ENCODE measurements at places on chromosomes 3 and 15.

DNA sequence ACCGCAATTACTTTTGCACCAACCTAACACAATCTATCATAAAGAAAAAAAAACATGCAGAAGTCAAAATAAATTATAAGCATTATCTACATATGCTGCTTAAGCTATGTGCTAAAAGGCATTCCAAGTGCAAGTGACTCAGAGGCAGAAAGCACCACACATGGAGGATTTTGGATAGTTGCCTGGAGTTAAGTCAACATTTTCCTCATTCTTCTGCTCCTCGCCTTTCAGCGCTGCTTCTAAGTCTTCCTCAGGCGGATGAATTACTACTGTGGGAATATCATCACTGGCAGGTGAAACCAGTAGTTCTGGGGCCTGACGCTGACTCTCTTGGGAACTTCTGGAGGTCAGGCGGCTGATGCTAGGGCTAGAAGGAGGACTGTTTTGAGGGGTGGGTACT is 53.1 kb downstream of the SLC4A7 start:
- DNase-seq = no peak

GRCh38 chr3:146865175-146865755 is 260.1 kb upstream of the PLSCR5 start:
- DNase-seq = no peak

- no peak for DNase-seq
These were observed 36.9 kb downstream of the ATP13A3 start for GRCh38 chr3:194449913-194450312.

DNA sequence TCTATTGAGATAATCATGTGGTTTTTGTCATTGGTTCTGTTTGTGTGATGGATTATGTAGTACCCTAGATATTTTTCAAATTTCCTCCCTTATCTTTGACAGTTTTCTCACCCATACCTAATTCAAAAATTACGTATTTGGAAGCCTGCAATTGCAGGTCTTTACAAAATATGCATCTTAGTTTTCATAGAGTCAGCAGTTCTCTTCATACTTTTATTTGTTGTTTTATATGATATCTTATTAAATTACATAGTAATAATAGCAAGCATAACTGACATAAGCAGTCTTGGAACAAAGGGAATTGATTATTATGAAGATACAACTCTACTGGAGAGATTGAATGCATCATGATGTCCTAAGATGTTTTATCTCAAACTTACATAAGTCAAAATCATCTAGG is 215.3 kb upstream of the CHRM5 start:
- DNase-seq = no peak

DNA sequence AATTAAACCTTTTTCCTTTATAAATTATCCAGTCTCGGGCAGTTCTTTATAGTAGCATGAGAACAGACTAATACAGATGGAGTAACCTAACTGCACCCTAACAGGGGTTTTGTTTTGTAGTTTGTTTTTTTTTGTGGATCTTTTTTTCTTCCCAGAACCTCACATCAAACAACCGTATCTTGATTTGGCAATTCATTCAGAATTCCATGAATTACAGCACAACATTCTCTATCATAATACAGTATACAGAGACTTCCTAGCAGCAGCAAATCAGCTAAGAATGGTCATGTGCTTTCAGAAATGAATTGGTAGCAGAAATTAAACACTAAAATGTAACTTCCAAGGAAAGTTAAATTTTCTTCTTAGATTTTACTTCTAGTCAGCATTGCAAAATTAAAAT is 114.6 kb downstream of the TMCC1 start:
- no peak for DNase-seq

DNA sequence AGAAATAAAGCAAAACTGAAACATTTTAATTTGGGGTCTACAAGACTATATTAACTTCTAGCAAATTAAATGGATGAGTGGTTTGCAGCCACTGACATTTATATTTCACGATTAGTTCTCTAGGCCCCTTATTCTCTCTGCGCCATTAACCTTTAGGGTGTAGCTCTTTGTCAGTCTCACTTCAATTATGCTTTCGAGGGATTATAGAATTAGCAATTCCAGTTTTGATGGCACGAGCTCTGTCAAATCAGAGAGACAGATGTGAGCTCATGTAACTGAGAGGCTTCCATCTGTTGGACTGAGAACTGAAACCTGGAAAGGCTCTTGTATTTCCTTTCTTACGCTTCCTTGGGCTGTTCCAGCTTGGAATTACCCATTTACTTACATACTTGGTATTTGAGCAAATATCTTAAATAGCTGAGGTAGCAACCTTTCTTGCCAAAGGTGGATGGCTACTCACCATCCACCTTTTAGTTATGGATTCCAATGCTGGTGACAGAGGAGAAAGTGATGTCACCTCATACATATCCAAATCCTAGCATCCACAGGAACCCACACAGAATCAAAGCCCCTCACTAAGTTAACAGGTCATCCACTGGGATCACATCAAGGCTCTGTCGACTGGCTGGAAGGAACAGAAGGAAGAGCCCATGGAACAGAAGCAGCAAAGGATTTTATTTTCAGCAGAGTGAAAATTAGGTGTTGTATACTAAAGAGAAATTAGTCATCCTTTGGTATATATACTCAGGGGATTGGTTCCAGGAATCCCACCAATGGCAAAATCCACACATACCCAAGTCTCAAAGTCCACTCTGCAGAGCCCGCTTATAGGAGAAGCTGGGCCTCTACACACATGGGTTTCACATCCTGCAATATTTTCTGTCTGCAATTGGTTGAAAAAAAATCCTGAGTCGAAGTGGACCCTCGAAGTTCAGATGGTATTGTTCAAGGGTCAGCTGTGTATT is 20.8 kb downstream of the VGLL4 start:
- DNase-seq = no peak

- no peak for DNase-seq
These were observed 270.5 kb upstream of the STT3B start for GRCh38 chr3:31262201-31262600.

- no peak for DNase-seq
These were observed 1.6 kb upstream of the KY start for GRCh38 chr3:134652409-134652831.

DNA sequence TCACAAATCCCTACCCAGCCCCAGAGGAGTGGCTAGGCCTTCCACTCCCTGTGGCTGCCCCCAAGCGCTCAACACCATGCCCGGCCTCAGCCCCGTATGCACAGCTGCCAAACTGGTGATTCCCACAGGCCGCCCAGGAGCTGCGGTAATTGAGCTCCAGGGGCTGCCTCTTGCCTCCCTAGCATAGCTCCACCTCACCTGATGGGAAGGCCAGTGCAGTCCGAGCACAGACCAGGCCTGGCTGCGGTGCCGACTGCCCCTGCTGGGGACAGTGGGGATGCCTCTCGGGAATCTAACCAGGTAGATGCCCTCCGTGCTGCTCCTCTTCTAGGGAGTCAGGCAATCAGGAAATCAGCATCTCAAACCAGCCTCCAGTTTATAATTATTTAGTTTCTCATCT is 25.9 kb downstream of the SCN5A start:
- no peak for DNase-seq

GRCh38 chr3:73234354-73235014 is 173.0 kb downstream of the EBLN2 start:
- no peak for DNase-seq

GRCh38 chr15:74192751-74193150 is 9.8 kb downstream of the STRA6 start:
- no peak for DNase-seq

DNA sequence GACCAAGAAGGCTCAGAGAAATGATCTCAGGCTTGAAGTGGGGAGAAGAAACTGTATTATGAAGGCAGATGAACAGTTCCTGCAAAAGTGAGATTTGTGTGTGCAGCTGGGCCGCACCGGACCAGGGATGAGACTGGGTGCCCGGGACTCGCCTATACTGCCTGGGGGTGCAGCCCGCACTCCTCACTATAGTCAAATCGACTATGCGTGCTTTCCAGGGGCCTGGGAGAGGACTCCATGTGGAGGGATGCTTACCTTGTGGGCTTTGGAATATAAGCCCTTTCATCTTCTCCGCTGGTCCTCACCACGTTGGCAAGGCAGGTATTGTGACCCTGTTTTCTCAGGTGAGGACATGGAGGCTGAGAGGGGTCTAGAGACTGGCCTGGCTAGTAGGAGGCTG is 32.9 kb upstream of the APOD start:
- DNase-seq = no peak

- no peak for DNase-seq
These were observed 102.1 kb downstream of the VGLL4 start for GRCh38 chr3:11541321-11542303.

- DNase-seq = no peak
These were observed 167.5 kb downstream of the NR2F2 start for GRCh38 chr15:96497951-96498350.

- no peak for DNase-seq
These were observed 123.2 kb upstream of the GOLGA8J start for GRCh38 chr15:29959384-29960137.

DNA sequence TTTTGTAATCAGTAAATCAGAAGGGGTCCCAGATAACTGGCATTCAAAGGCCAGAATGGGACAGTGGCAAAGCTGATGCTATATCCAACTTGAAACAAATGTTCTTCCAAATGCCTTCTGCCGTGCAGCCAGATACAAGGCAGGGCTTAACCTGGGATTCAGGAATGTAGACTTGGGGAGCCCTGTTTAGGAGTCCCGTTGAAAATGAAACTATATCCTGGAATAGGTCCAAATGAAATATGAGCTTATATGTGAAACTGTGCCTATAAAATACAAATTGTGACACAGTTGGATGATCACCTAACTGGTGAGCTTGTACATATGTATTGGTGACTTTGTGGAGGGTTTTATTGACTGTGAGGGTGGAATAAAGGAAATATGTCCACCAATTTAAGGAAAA is 28.7 kb downstream of the FRMD4B start:
- no peak for DNase-seq

DNA sequence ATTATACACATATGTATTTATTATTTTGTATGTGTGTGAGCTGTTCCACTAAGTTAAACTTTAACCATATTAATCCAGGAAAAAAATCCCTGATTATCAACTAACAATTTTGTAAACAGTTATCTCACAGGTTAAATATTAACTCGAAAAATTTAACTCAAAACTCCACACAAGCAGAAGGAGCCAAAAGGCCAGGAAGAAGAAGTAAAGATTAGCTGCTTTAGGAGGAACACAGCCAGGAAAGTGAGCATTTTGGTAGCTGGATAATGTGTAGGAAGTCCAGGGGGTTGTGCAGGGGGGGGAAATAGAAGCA is 425.0 kb downstream of the TIGIT start:
- DNase-seq = no peak

DNA sequence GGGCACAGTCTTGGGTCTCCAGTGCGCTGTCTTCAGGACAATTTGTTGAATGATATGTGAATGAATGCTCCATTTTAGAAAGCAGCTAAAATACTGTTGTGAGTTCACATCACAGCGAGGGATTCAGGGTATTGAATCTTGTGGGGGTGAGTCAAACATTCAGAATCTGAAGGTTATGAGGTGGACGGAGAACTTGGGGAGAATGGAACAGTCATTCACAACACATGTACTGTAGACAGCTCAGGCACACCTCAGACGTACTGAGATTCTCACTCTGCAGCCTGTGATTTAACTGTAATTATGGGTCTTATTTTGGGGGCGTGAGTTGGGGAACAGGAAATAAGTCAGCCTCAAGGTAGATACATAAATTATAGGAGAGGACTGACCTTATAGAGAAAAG is 13.9 kb downstream of the CRYBG3 start:
- DNase-seq = no peak

DNA sequence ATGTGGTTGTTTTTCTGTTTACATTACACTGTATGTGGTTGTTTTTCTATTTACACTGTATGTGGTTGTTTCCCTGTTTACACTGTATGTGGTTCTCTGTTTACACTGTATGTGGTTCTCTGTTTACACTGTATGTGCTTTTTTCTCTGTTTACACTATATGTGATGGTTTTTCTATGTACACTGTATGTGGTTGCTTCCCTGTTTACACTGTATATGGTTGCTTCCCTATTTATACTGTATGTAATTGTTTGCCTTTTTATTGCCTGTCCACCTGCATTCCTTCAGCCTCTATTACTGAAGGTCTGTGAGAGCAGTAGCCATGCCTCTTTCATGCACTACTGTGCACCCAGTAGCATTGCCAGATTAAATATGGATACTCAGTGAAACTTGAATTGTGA is 94.3 kb downstream of the MITF start:
- no peak for DNase-seq

GRCh38 chr3:24506966-24507775 is 12.5 kb upstream of the THRB start:
- no peak for DNase-seq

- peak; percentile 16 for DNase-seq
These were observed at the start of gene CPEB1 for GRCh38 chr15:82647045-82647834. Gene CPEB1 (minus strand): TSS chr15:82647363. CDS start chr15:82628459, 18,904 bp downstream.

DNA sequence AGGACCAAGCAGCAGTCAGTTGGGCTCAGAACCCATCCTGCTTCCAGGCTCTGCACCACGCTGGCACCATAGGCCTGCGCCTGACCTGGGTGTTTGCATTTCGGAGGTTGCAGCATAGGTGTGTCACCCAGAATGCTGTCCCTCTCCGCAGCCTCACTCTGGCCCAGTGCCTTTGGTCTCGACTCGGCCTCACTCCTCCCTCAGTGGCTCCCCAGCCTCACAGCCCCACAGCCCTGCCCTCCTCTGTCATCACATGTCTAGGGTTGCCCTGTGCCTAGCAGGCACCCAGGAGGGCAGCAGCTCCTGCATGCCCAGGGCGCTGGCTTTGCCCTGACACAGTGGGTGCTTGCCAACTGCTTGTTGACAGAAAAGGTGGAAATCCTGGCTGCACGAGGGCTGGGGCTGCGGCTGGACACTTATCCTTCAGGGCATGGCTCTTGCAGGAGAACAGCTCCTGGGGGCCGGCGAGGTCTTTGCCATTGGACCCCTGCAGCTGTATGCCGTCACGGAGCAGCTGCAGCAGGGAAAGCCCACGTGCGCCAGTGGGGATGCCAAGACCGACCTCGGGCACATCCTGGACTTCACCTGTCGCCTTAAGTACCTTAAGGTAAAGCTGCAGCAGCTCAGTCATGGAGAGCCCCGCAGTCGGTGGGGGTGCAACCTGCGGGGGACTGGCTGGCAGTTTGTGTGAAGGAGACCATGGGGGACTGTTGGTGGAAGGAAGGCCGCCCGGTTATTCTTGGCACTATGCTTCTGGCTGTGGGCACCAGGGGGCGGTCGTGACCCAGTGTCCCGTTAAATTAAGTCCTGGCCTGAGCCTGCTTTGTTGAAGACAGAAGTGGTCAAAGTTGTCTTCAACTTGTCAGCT is 16.2 kb downstream of the NISCH start:
- no peak for DNase-seq

DNA sequence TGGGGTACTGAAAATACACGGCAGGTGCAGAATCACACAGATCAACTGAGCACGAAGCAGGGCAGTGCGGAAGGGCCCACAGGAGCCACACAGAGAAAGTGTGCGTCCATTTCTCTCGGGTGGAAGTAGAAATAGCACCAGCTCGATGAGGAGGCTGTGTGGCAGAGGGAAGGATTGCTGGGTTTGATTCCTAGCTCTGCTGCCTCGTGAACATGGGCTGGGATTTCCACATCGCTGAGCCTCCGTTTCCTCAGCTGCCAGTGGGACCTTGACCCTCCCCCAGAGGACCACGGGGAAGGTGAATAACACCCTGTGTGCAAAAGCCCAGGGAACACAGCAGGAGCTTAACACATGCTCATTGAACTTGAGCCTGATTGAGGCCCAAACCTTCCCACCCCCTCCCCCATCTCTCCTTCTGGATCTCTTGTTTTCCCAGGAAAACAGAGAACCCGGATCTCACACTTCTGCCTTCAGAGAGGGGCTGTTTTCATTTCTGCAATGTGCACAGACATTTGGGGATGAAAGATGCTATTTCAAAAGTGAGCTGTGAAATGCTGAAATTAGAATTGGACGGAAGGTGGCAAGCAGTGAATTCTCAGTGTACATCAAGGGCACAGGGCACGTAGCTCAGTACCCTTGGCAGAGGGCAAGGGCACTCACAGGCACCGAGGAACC is 38.4 kb downstream of the ABTB1 start:
- no peak for DNase-seq

- no peak for DNase-seq
These were observed 22.5 kb downstream of the GASK1A start for GRCh38 chr3:43001556-43002121.

Measured in stimulated activated CD8-positive, alpha-beta memory T cell treated with anti-CD3 and anti-CD28 coated beads, Interleukin-7, amount 100 ng/mL, for 1 hour (primary cell).